ENCODE measurements at places on chromosomes 2 and 18. TPM values are rescaled to one million over a fixed set of nuclear protein-coding genes. Genes with fewer than 3 reads are reported as not detected.

DNA sequence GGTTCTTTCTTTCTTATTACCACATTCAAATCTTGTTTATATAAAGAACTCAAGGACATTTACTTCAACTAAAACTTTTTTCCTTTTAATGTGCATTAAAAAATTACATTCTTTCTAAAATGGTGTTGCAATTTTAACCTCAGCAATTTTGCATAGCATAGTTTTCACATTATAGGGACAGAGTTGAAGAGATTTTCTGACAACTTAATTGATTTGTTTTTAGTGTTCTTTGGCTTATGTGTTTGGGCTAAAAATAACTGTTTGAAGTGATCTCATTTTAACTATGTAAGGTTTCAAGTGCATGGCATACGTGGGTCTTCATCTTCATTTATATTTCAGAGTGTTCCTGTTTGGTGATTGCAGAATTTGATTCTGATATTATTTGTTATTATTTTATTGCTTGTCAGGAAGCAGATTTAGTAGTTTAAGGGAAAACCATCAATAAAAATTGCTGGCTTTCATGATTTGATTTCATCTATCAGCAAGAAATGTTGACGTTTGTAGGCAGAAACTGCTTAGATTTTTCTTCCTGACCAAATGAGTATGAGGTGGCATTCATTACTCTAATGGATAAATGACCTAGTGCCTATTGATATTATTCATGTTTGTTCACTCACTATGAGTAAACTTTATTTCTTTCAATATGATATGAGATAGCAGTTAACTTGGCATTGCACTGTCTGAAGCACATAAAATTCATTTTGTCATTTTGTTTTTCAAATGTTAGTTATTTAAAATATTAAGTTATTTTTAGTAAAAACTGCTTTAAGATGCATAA, 398.4 kb downstream of the NUP35 start:
- no peaks in the 10 kb centered on the region for H3K4me1 ChIP-seq
- DNase-seq, result no peak
- no peak overlapping the region for H3K27ac ChIP-seq
- no peak overlapping the region for H3K4me3 ChIP-seq

- no peaks in the 10 kb centered on the region for H3K27me3 ChIP-seq
- H3K4me1 ChIP-seq, result no peaks in the 10 kb centered on the region
- no peak overlapping the region for H3K27ac ChIP-seq
- H3K4me3 ChIP-seq, result no peak overlapping the region
Observed at GRCh38 chr2:1140389-1141003, 189.8 kb downstream of the SNTG2 start.

DNA sequence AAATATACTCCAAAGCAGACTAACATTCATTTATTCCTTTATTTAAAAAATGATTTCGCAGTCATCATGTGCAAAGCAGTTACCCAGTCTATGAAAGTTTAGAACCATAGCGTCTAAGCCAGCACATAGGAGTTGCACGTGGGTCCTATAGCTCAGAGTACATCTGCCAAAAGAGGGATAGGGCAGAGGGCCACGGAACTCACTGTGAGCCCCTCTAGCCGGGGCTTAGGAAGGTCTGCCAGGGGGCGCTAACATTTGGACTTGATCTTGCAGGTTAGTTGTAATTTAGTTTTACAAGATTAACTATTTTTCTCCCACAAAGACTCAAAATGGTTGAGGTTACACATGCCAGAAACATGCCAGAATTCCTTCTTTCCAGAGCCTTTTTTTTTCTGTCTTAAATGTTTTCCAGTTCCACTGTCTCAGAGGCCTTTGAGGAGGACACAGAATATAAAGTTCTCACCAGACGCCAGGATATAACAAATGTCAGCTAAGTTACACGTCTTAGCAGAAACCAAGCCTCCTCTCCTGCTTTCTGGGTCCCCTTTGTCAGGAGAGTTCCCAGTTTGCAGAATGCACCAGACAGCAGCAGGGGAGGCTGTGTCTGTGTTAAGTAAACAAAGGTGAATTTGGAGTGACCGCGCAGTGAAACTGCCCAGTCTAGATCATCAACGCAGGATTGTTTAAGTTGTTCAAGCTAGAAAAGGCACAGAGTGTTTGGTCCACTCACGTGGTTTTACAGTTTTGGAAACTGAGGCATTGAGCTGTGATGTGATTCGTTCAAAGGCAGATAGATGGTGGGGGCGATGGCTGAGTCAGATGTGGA, 292.0 kb downstream of the PRKCE start:
- no peaks in the 10 kb centered on the region for H3K27me3 ChIP-seq
- peaks cover 25% of the 10 kb centered on the region for H3K4me1 ChIP-seq
- no peak for DNase-seq

GRCh38 chr2:208306291-208306690, 40.2 kb downstream of the PIKFYVE start:
- no peak overlapping the region for H3K27ac ChIP-seq
- H3K36me3 ChIP-seq, result peaks cover 41% of the 10 kb centered on the region

The PIEZO2 gene
- total RNA-seq, result 4.2 TPM

The NEU2 gene
- not detected for total RNA-seq
